ENCODE measurements at places on chromosomes 11 and 22. TPM values are rescaled to one million over a fixed set of nuclear protein-coding genes. Genes with fewer than 3 reads are reported as not detected.

Gene CRYBA4
- not detected for total RNA-seq

Gene KBTBD4
- total RNA-seq: 20.1 TPM

Gene CFAP300
- total RNA-seq: 2.1 TPM

GRCh38 chr22:42626951-42627625 is 12.4 kb upstream of the POLDIP3 start:
- H3K4me3 ChIP-seq: no peak overlapping the region
- peaks cover 5% of the 10 kb centered on the region for H3K36me3 ChIP-seq
- no peaks in the 10 kb centered on the region for H3K27me3 ChIP-seq
- peaks cover 18% of the 10 kb centered on the region for H3K4me1 ChIP-seq
- H3K27ac ChIP-seq: no peak overlapping the region
- no peak for DNase-seq

DNA sequence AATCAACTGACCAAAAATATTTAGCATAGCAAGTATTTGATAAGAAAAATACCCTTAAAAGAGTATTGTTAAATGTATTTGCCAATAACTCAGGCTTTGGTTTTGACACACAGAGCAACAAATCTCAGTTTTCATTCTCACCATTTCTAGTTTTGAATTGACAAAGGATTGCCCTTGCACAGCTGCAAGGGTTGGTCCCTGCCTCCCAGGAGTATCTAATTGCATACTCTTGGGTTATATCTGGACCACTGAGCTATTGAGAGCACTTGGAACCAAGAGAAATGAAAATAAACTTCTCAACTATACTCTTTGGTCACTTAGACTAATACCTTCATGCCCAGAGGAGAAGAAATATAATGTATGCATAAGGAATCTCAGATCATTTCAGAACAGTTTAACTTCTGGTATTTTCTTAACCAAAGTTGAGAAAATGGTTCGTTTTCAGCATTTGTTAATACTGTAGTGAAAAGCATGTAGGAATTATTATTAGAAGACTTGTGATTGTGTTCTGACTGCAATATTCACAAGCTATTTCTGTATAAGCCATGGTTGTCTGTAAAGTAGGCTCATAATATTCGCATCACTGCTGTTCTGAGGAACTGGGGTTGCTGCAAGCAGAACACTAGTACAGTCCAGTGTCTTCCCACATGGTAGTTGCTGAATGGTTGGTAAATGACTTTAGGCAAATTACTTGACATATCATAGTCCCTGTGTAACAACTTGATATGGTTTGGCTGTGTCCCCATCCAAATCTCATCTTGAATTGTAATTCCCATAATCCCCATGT is 7.9 kb downstream of the C2CD3 start:
- H3K27me3 ChIP-seq: no peaks in the 10 kb centered on the region
- no peak overlapping the region for H3K27ac ChIP-seq
- no peak overlapping the region for H3K4me3 ChIP-seq
- H3K4me1 ChIP-seq: no peaks in the 10 kb centered on the region
- no peaks in the 10 kb centered on the region for H3K36me3 ChIP-seq
- DNase-seq: no peak

DNA sequence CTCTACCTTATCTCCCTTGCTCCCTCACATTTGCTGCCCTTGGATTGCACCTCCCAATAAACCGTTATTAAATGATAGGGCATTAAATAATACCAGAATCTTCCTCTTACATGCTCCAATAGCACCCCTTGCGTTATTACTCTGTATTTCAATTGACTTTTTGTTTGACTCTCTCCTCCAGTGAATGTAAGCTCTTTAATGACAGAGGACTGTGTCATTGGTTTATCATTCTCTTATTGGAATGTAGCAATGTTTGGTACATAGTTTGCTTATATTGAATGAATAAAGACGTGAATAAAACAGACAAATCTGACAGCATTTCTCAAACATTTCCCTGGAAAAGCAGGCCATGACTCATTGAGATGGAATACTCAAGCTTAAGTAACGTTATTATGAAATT is 8.7 kb upstream of the MPEG1 start:
- no peaks in the 10 kb centered on the region for H3K36me3 ChIP-seq
- DNase-seq: no peak
- H3K27ac ChIP-seq: no peak overlapping the region
- no peaks in the 10 kb centered on the region for H3K27me3 ChIP-seq

GRCh38 chr22:26547426-26547825 is 35.2 kb upstream of the TFIP11 start:
- no peak overlapping the region for H3K27ac ChIP-seq
- DNase-seq: no peak
- no peaks in the 10 kb centered on the region for H3K27me3 ChIP-seq

GRCh38 chr11:34696862-34697261 is 76.0 kb downstream of the EHF start:
- H3K27ac ChIP-seq: no peak overlapping the region
- no peaks in the 10 kb centered on the region for H3K27me3 ChIP-seq
- no peaks in the 10 kb centered on the region for H3K36me3 ChIP-seq
- no peaks in the 10 kb centered on the region for H3K4me1 ChIP-seq
